ENCODE measurements at places on chromosomes 12 and 14.

GRCh38 chr12:24069532-24070395, 120.3 kb upstream of the SOX5 start:
- DNase-seq: no peak

DNA sequence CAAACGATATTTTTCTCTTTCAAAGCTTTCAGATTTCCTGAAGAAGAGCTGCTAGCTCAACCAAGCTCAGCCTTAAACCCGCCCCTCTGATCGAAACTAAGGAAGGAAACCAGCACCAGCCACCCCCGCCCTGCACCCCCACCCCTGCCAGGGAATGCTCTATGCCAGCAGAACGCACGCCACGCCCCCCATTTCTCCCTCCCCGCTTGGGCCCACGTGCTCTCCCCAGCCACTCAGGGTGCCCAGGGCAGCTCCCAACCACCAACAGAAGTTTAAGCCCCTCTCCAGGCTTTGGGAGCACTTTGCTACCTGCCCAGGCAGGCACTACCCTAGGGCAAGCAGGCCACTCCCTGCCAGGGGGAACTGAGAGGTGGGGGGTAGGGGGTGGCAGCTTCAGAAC, 18.8 kb upstream of the KRT78 start:
- DNase-seq: no peak

- no peak for DNase-seq
Measured at GRCh38 chr12:66860752-66861750, 182.2 kb upstream of the GRIP1 start.

DNA sequence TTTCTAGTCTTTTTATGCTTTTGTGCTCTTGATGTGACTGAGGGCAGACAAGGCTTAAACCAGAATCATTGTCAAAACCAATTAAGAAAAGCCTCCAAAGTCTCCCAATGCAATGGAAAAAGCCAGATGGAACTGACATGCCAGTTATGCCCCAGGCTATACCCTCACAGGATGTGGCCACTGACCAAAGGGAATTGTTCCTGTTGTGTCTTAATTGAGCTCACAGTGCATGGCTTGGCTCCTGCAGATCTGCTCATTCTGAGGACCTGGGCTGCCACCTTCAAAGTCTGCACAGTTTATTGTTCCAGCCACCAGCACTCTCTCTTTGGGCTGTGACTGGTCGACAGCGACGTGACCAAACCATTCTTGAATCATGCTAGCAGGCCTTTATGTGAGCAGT, 17.1 kb upstream of the BICD1 start:
- DNase-seq: no peak

GRCh38 chr14:93976477-93977057, at the start of gene ASB2:
Gene ASB2 (minus strand): TSS chr14:93976570. CDS start chr14:93964539, 12,031 bp downstream.
- no peak for DNase-seq

GRCh38 chr14:94041551-94042346, 15.6 kb downstream of the OTUB2 start:
- DNase-seq: no peak

DNA sequence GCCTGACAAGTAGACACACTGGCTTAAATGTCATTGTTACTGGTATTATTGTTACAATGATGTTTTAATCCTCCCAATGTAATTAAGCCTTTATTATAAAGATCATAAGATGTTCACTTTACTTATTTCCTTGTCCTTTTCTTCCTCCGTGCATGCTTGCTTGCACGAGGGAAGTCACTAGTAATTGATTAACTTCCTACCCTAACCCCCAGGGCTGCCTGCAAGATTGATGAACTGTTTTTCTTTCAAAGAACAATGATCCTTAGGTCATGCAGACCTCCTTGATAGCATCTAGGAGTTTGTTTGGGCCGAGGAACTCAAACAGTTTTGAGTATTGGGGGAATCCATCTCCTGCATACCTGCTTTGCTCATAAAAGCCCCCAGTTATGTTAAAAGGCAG, 43.0 kb downstream of the GLRX5 start:
- peak; percentile 36 for DNase-seq

DNA sequence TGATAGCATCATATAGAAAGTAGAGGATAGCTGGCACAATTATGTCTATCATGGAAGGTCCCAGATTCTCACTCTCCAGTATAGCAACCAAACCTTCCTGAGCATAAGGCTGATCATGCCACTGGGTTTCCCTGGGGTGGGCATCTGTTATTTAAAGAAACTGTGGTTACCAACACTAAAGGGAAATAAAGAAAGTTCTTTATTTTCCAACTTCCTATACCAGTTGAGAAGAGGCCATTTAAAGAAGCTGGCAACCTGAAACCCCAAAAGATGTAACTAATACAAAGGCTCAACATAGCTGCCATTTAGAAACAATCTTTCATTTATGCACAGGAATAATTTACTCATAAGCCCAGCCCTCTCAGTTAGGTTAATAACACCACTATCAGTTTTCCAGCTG, 3.1 kb downstream of the BCAT1 start:
- no peak for DNase-seq

- no peak for DNase-seq
Measured at GRCh38 chr12:116443821-116444589, 115.2 kb upstream of the MAP1LC3B2 start.

DNA sequence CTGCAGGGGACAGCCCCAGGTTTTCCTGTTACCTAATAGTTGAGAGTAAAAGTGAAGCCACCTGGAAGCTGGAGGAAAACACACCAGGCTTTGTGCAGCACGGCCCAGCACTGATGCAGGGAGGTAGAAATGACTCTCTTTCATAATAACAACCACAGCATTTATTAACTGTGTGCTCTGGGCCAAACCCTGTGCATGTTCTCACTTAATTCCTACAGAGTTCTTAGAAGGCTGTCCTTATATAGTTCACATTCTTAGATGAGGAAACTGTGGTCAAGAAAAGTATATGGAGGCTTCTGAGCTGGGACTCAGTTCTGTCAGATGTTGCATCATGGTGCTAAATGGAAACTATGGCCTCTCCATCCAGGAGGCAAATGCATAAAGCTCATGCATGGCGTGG, 100.0 kb downstream of the PAPOLA start:
- no peak for DNase-seq

DNA sequence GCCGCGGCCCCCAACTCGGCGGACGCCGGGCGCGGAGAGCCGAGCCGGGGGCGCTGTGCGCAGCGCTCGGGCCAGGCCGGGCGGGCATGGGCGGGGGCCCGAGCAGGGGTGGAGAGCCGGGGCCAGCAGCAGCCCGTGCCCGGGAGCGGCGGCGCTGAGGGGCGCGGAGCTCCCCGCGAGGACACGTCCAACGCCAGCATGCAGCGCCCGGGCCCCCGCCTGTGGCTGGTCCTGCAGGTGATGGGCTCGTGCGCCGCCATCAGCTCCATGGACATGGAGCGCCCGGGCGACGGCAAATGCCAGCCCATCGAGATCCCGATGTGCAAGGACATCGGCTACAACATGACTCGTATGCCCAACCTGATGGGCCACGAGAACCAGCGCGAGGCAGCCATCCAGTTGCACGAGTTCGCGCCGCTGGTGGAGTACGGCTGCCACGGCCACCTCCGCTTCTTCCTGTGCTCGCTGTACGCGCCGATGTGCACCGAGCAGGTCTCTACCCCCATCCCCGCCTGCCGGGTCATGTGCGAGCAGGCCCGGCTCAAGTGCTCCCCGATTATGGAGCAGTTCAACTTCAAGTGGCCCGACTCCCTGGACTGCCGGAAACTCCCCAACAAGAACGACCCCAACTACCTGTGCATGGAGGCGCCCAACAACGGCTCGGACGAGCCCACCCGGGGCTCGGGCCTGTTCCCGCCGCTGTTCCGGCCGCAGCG, 639 bp downstream of the FZD10 start:
- DNase-seq: no peak

- DNase-seq: no peak
Measured at GRCh38 chr14:75132382-75133086, 5.7 kb upstream of the NEK9 start.

DNA sequence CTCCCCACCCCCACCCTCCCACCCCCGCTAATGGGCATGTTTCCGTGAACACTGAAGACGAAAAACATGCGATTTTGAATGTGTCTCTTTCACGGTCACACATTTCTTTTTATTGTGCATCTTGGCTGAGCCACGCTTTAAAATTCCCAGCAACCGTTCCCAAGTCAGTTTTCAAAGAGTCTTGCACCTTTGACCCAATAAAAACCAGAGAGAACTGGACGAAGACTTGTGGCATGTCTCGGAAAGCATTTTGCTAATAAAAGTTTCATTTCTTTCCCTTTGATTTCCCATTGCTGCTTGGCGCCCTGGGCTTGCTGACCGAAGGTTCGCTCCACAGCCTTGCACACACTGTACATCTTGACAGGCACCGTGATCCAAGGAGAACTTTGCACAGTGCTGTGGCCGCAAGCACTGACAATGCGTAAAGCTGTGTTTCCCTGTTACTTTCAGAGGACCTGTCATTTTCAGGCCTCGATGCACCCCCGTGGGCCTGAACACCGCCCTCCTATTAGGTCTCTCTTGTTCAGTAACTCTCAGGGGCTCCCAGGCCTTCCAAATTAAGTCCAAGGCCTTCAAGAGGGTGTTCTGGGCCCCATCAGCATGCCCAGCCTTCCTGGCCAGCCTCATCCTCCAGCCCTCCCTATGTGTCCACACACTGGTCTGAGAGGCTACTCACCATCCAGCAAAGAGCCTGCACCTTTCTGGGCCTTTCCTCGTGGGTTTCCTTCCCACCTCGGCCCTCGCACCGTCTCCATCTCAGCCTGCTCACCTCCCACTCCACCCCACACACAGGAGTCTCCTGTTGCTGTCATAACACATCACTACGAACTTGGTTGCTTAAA, 63.4 kb upstream of the DIO3 start:
- no peak for DNase-seq
